ENCODE measurements at places on chromosomes 2 and 18.
A peak's percentile ranks its signal among the peaks of the same experiment; 100 is the strongest.

- DNase-seq: no peak
Measured at GRCh38 chr2:68302281-68302875, 17.4 kb downstream of the CNRIP1 start.

DNA sequence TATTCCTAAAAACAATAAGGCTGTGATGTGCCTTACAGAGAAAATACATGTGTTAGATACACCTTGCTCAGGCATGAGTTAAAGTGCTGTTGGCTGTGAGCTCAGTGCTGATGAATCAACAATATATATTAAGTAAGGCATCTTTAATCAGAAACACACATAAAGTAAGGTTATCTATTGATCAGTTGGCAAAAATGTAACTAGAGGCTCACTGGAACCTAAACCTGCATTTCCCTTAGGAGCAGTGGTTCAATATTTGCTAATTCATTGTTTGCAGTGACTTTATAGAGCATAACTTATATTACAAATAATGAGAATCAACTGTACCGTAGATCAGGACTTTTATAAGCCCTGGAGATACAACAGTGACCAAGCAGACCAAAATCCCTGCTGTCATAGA is 77.0 kb upstream of the CYP1B1 start:
- DNase-seq: no peak

- DNase-seq: peak; percentile 31
Measured at GRCh38 chr2:53018825-53019425, 748.7 kb upstream of the CHAC2 start.

DNA sequence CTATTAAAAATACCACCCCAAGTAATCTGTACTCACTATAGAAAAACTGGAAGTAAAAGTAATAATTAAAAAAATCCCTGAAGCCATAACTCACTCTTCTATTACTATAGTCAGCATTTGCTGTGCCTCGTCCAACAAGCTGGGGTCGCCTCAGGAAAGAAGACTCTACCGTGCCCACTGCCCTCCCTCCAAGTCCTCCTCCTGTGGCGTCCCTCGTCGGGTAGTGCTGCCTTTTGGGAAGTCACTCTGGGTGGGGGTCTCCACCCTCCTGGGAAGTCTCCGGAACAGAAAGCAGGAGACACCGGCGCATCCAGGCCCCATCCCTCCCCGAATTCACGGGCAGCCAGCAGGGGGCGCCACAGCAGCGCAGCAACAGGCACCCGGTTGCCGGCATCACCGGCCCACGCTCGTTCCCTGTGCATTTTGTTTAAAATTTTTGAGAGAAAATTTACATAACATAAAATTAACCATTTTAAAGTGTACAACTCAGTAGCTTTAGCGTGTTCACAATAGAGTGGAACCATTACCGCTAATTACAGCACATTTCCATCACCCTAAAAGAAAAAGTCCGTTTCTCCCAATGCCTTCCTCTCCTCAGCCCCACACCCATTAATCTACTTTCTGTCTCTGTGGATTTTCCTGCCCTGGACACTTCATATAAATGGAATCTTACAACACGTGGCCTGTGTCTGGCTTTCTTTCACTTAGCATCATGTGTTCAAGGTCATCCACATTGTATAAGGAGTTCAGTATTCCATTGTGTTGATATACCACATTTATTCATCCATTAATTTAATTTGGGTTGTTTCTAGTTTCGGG is 62.2 kb downstream of the ADNP2 start:
- no peak for DNase-seq

DNA sequence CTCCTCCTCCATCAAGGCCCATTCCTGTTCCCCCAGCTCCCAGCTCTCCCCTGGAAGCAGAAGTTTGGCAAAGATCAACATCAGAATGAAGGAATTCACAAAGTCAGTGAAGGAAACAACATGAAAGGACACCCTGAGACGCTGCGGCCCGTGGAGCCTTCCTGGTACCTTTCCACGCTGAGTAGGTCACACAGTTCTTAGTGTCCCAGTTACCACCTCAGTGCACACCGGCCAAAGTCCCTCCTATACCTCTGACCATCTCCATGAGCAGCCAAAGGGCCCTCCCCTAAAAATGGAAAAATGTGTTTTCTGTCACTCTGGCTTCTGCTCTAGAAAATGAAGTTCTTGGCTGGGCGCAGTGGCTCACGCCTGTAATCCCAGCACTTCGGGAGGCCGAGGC is 191.6 kb upstream of the AGAP1 start:
- DNase-seq: no peak

GRCh38 chr2:54332386-54332785 is 76.4 kb upstream of the TSPYL6 start:
- DNase-seq: no peak

DNA sequence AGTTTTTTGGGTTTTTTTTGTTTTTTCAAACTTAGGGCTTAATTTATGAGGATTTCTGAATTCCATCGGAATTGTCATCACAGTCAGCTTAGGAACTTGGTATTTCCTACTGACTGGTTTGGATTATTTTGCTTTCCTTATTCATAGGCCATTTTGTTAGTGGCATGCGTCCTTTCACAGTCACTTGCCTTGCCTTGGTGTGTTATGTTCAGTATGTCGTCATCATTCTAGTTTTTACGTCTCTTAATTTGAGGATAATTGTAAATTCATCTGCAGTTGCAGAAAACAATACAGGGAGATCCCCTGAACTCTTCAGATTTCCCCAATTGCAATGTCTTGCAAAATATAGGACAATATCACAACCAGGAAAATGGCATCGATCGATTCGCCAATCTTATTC is 485.3 kb downstream of the CBLN2 start:
- no peak for DNase-seq

GRCh38 chr2:167331636-167332232 is 443.5 kb downstream of the XIRP2 start:
- no peak for DNase-seq

DNA sequence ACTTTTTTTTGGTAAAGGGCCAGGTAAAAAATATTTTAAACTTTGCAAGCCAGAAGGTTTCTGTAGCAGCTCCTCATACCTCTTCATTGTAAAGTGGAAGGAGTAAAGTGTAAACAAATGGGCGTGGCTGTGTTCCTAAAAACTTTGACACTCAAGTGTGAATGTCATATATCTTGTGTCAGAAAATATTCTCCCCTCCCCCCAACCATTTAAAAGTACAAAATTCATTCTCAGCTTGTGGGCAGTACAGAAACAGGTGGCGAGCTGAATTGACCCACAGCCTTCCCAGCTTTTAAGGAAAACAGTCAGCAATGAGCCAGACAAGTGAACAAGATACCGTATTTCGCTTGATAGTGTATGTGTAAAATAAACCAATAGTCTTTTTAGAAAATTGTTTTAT is 4.0 kb downstream of the YPEL5 start:
- no peak for DNase-seq

DNA sequence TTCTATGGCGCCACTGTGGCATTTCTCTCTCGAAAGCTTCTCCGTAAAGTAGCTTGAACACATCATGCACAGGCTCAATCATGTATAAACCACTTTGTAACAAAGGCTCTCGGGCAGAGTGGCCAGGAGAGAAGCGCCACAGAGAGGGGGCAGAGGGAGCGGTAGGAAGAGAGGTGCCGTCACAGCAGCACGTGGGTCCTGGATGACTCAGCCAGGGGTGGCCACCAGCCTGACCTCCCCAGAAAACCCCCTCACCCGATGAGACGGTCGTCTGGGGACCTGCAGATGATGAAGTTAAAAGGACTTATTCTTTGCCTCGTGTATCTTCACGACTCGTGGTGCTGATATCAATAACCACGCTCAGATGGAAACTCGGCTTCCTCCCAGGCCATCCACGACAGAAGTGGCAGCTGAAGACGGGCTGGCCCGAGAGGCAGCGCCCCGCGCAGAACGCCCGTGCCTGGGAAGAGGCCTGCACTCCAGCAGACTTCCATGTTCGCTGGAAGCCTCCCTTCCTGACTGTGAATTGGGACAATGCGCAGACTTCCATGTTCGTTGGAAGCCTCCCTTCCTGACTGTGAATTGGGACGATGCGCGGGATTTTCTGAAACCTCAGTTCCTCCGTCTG is 46.4 kb upstream of the MTCL1 start:
- DNase-seq: no peak

DNA sequence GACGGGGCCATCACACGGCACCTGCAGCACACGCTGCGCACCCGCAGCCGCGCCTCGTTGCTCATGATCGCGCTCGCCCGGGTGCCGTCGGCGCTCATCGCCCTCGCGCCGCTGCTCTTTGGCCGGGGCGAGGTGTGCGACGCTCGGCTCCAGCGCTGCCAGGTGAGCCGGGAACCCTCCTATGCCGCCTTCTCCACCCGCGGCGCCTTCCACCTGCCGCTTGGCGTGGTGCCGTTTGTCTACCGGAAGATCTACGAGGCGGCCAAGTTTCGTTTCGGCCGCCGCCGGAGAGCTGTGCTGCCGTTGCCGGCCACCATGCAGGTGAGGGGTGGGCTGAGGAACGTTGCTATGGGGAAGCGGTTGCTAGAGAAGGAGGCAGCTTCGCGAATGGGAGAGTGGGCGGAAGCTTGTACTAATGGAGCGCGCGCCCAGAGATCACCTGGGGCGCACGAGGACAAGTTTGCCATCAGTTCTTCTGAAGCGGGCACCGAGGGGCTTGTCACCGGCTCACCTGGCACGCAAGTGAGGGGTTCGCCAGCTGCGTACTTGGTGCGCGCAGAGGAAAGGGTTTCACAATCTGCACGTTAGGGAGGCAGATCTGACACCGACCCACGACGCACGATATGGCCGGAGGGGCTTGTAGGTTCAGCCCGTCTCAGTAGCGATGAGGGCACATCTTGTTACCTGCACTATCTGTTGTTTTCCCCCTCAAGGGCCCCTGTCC is 45.6 kb downstream of the DDX18 start:
- DNase-seq: no peak

DNA sequence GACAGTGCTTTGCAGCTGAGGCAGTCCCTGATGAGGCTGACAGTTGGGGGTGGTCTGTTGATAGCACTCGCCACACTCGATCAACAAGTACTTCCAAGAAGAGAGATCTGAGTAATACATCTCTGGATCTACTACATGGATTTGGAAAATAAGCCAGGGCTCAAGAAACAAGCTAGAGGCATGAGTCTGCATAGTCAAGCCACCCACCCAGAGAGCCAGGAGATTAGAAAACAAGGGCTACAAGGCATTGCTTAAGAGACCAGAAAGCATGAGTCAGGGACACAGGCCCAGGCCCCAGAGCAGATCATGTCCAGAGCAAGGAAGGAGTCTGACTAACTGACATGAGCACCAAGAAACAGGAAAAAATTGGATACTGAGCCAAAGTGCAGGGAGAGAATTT is 196.9 kb upstream of the CWC22 start:
- no peak for DNase-seq

GRCh38 chr18:36786686-36787085 is 42.1 kb downstream of the TPGS2 start:
- DNase-seq: no peak

GRCh38 chr18:23020555-23021294 is 87.6 kb downstream of the RBBP8 start:
- DNase-seq: no peak

- no peak for DNase-seq
Measured at GRCh38 chr2:99259465-99259864, 4.0 kb upstream of the LYG2 start.

- no peak for DNase-seq
Measured at GRCh38 chr2:56021136-56021474, 97.5 kb upstream of the EFEMP1 start.
